ENCODE measurements at places on chromosomes 6 and 20.

GRCh38 chr20:9635750-9636149 is 121.4 kb downstream of the LAMP5 start:
- no peak for DNase-seq

DNA sequence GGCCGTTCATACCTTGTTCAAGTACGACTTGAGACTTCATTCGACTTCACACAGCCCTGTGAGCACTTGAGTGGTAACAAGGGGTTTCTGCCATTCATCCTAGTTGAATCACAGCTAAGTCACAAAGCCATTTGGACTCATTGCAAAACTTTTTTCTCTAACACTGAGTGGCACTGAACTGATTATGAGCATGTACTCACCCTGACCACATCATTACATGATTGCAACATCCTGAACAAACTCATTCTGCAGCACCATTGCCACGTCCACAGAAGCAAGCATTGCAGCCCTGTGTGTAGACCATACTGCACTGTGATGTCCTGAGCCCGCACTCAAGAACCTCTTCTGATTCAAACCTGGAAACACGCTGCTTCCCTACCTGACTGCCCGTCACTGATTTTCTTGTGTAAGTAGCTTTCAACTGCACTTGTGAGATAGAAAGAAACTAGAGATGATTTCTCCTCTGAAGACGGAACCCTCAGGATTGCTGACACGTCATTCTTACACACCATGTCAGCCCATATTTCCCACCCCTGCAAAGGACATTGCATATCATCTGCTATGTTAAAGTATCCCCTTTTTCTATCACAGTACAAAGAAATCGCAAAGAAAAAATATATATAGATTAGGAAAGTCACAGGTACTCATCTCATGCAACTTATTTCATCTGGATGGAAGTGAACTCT is 81.6 kb downstream of the C6orf118 start:
- no peak for DNase-seq

DNA sequence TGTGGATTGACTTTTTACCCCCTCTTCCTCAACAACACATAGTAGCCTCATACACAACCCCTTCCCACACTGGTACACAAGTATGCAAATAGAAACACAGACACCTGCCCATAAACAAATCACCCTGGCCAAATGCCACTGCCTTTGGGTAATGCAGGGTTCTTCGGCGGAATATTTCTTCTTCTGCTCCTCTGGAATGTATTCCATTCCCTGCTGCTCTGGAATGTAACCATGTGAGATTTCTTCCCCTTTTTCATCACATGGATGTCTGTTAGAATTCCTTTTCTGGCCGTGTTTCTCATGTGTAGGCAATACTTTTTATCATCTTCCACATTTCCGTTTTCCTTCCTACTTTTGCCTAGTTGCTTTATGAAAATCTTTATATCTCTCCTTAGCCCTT is 76.1 kb upstream of the TPD52L1 start:
- DNase-seq: no peak

DNA sequence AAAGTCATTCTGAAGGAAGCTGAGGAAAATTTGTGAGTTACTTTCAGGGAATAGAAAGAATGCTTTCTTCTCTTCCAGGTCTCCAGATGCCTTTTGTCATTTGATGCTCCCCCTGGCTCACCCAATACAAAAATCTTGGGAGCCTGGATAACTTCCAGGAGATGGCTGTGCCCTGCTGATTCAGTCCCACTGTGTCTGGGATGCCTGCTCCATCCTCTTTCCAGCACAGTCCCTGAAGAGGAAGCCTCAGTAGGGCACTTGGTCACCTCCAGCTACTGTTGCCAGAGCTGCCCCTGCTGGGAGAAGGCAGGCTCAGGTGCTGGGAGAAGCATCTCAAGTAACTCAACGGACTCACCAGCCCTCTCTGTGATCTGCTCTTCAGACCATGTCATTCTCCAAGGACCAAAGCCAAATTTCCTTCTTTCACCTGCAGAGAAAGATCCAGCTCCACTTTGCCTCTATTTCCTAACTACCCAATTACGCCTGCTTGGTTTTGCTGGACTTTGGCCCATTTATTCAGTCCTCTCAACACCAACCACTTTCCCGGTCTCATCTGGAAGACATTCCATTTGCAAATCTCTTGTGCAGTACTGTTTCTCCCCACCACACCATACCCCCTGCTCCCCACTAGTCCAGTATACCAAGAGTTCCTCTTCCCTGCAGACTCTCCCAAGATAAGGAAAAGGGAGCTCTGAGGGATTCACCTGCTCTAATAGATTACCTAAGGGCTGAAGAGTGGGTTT is 53.3 kb downstream of the SLC23A2 start:
- DNase-seq: no peak

GRCh38 chr6:87498048-87498447 is 25.3 kb downstream of the SLC35A1 start:
- no peak for DNase-seq

- no peak for DNase-seq
These were observed 195.8 kb upstream of the FUT9 start for GRCh38 chr6:95819939-95820338.

GRCh38 chr6:42704937-42705374 is 17.4 kb downstream of the PRPH2 start:
- DNase-seq: no peak

DNA sequence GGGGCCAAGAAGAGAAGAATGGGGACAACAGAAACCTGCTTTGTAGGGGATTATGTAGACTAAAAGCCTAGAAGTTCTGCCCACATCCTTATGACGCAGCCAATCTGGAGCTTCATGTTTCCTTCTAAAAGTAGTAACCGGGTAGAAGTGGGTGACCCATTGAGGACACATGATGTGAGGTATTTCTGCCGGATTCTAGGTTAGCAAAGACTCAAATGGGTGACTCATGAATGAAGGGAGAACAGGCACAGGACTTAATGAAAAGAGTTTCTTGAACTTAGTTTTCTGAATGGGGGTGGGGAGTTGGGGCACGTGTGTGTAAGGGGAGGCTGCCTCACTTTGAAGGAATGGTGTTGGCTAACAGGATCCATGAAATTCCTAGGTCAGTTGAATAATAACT is 68.8 kb downstream of the CDS2 start:
- DNase-seq: peak; percentile 45

DNA sequence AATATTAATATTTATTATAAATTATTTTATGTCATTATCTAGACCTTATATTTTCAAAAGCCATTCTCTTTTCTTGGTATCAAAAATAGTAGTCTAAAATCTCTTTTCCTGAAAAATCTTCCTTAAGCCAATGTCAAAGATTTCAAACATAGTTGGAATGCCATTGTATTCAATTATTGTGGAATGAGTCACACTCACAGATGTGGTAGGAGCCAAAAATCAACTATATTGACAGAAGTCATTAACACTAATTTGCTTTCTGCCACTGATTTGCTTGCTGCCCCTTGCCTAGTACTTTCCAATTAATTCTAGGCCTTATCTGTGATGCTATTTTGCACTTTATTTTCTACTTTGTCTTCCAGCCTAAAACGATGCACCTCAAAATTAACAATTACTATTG is 1326.3 kb upstream of the GJE1 start:
- no peak for DNase-seq

DNA sequence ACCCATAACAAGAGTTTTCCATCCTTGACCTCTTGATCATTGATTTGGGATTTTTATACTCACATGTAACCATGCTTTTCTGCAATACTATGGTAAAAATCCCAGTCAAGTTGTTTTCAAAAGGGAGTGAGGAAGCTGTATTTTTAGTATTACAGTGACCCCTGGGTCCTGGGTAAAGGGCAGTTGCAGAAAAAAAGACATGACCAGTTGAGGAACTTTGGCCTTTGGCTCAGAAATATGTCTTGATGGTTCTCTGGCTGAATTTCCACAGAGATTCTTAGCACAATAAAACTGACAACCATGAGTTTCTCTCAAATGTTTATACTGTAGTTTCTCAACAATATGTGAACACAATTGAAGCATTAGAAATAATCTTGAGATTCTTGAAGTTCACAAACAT is 28.6 kb upstream of the PRL start:
- DNase-seq: no peak

- DNase-seq: no peak
These were observed 39.6 kb upstream of the MLN start for GRCh38 chr6:33843131-33844121.

DNA sequence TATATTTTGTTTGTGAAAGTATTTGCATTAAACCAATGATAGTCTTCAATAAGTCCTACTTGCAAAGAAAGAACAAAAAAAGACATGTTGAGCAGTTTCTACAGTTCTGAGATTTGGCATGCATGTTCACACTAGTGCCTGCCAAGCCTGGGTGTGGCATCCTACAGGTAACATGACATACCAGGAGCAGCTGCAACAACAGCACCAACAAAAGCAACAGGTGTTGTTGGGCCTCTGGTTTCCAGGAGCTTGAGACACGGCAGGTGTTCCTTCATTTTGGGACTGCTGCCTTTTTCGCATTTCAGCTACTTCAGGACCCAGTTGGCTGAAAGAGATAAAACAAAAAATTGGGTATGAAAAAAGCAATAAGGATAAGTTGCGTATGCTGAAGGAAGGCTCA is 41.2 kb upstream of the MTRF1L start:
- no peak for DNase-seq

- DNase-seq: no peak
These were observed 111.6 kb downstream of the SNX5 start for GRCh38 chr20:17856837-17857605.

DNA sequence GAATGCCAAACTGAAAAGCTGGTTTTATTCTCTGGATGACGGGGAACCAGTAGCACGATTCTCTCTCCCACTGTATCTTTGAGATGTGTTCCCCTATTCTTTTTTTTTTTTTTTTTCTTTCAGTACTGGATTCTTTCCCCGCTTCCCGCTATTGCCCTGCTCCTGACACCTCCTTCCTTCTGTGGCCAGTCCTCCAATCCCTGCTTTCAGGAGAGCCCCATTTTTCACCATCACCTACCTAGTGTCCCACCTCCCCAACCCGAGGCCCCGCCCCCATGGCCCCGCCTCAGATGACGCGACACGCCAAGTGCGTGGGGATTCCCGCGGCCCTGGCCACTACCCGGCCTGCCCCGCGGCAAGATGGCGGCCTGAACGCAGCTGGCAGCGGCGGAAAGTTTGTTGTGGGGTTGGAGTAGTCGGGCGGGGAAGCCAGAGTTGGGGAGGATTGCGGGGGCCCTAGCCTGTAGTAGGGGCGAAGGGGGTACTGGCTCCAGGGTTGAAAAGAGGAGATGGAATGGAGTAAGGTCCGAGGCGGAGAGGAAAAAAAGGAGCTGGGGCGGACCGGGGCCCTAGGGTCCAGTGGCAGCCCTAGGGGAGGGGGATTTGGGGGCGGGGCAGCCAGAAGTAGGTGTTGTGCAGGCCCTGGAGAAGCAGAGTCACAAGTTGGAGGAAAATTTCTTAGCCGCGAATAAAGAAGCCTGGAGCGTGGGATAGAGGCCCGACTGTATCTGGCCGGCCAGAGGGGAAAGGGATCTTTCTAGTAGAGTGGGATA is at the start of gene TJAP1:
Gene TJAP1 (plus strand): TSS at position 336 of the 773 bp plus-strand sequence. CDS start 21,432 bp downstream, outside the sequence.
- DNase-seq: peak; percentile 23

DNA sequence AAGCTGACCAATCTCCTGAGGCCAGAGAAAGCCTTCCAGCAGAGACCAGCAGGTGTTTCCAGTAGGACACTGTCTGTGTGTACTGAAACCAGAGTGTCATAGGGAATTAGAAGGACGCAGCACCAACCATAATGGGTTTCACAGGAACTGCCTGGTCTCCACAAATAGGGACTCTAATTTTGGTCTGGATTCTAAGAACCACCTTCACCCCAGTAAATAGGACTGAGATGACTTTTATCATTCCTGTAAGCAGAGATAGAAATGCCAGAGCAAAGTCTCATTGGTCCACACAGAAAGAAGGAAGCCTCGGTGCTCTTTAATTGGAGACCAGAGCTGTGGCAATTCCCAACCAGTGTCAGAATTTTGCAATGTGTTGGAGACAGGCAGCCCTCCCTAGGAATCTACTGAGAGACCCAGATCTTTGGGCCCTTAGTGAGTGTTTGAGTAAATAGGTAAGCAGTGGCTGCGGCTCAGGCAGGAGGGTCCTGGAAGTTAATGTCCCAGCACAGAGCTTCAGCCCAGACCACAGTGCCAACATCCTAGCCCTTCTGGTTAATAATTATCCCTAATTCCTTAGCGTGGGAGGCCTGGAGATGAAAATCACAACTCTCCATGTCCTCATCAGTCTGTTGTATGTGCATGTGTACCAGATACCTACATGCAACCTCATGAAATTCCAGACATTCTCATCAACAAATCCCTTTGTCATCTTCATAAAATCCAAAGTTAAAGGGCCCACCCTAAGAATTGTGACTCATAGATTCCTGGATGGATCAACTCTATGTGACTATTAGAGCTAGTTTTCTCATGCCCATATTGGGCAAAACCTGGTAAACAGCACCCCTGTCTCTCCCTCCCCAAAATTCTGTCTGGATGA is 81.2 kb downstream of the UNC5CL start:
- DNase-seq: peak; percentile 49

DNA sequence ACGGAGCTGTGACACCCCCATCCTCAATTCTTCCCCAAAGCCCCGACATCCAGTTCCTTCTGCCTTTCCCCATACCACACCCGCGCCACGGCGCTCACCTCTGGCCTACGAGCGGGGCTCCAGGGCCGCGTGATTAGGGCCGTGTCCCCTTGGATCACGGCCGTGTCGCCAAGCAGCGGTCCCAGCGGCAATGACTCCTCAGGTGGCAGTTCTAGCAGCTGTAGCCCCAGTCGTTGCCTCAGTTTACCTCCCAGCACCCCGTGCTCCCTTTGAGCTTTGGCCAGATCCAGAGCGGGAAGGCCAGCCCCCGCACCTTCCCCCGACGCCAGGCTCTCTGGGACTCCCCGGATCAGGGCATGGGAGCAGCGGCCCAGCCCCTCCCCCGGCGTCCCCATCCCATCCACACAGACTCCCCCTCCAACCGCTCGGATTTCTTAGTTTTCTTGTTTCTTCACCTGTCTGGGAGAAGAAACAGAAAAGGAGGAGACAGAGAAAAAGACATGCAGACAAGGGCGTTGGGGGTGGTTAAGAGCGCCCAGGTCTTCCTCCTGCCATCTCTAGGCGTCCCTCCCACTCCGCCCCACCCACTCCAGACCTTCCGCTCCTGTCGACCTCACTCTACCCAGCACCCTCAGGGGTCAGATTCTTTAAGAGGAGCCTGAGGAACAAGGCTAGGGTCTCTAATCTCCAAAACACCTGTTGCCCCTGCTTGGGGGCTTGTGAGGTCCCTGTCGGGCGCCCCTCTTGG is at the start of gene DDAH2:
Gene DDAH2 (minus strand): TSS at position 533 of the 748 bp plus-strand sequence. CDS start 138 bp downstream, at position 395.
- DNase-seq: no peak

- peak; percentile 74 for DNase-seq
These were observed 60.1 kb upstream of the LRRC1 start for GRCh38 chr6:53734473-53735299.

DNA sequence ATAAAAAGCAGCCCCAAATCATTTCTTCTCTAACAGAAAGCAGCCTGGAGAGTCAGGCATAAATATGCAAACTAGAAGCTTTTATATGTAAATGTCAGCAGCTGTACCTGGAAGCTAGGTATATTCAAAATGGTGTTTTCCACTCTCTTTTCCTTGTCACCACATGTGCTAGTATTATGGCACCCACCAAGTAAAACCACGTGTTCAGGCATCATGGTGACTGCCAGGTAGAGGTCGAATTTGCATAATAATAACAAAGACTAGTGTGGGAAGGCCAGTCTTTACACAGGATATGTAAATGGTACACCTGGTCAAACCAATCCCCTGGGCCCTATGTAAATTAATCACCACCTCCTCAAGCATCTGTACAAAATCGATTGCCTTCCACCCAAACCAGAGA is 124.0 kb downstream of the MMUT start:
- no peak for DNase-seq

All from non-pigmented ciliary epithelial cell (primary cell).